ENCODE measurements at places on chromosomes 12 and 14.

DNA sequence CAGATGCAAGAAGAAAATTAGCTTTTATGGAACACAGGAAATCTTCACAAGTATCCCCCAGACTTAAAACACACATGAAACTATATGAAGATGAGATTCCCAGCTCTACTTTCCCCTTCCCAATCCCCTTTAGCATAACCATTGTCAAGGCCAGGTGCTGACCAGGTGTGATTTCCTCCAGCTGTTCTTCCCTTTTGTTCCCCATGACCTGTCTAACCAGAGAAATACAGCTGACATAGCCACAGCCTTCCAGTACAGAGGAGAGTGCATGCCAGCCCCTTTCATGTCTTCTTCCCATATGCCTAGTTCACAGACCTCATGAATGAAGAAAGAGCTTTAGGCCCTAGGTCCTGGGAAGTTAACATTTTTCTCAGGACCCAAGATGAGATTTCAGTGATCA lies 43.5 kb upstream of the FKBP4 start:
- DNase-seq, result no peak

- DNase-seq, result no peak
Measured at GRCh38 chr14:81144824-81145603, 75.7 kb downstream of the GTF2A1 start.

- no peak for DNase-seq
Measured at GRCh38 chr12:120759591-120760348, 34.1 kb downstream of the ACADS start.

GRCh38 chr12:2029851-2030250 lies 22.9 kb upstream of the CACNA1C start:
- DNase-seq, result no peak

GRCh38 chr12:70366581-70367257 lies 629 bp downstream of the KCNMB4 start:
- DNase-seq, result no peak

DNA sequence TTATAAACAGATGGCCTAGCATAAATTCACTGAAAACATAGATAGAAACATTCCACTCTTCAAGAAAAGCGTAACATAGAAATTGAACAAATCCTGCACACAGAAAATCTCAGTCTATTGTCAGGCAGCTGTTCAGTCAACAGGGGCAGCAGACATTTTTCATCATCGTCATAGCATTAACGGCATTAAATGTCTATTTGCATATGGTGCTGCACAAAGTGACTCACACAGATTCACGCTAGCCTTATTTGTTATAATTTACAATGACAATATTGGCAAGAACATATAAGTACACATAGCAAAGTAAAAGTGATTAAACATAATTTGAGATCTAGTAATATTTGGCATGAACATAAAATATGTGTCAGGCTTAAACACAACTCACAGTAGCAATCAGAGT lies 95.7 kb downstream of the CEP128 start:
- no peak for DNase-seq

DNA sequence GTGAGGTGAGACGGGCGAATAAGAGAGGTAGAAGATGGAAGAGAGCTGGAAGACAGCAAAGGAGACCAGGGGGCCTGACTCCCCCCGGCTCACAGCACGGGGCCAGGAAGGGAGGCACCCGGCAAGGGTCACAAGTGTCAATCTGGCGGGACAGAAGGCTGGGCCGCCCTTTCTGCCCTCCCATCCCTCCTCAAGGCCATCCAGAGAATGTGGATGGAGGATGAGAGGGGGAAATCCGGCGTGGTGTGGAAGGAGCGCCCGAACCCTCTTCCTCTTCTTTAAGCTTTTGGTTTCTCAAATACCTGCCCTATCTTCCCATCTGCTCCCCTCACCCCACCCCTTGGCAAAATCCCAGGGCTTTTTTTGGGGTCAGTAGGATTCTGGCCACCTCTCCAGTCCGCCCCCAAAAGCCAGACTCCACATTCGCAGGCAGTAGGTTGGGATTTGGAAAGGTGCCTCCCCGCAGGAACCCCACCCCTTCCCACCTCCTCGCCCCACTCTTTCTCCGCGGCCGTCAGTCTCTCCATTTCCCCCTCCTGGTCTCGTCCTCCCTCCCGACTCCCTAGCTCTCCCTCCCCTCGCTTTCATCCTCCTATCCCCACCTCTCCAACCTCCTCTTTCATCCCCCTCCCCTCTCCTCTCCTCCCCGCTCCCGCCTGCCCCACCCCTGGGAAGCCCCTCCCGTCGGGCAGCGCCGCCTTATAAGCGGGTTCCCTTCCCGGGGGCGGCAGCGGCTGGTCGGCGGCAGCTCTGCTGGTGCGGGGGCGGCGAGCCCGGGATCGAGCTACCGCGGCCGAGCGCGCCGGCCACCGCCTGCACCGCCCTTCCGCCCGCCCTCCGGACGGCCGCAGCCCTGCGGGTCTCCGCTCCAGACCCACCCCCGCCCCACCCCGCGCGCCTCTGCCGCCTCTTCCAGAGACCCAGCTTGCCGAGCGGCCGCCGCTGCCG lies at the start of gene PTMS:
PTMS (plus strand) TSS at position 730 of the 948 bp plus-strand sequence. CDS start 343 bp downstream, outside the sequence.
- DNase-seq, result peak; percentile 54

DNA sequence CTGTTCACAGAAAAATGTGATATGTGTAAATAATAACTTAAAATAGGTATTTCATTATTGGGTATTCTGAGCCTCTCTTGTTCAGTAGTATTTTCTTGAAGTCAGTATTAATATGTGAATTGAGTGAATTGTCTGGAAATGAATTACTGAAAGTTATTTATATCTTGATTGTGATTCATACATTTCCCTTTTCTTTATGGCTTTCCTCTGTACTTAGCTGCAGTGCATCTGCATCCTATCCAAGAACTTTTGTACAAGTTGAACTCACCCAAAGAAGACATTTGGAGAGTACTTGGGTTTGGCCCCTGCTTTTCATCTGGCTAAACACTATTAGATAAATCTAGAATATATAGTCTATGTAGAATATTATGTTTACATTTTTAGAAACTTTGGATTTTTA lies 326.0 kb downstream of the RAD51B start:
- no peak for DNase-seq

DNA sequence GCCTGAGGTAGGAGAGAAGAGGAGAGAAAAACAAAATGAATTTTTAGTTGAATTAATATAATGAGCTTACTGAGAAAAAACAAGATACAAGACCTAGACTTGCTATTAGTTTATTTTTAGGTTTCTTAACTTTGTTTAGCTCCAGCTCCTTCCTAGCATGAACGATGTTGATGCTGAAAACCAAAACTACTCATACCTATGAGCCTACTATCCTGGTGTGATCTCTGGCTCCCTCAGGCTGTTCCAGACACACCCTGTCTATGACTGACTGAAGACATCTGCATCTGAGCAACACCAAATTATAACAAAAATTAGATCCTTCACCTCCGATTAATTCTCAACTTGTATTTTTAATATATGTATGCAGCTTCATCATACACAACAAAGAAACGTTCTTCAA lies 190.4 kb downstream of the SLC5A8 start:
- DNase-seq, result no peak

- no peak for DNase-seq
Measured at GRCh38 chr14:68723808-68724268, 69.0 kb downstream of the ZFP36L1 start.

GRCh38 chr12:68237619-68238018 lies 12.0 kb upstream of the IL26 start:
- DNase-seq, result no peak

- no peak for DNase-seq
Measured at GRCh38 chr14:76261371-76261811, 109.7 kb downstream of the GPATCH2L start.

- DNase-seq, result no peak
Measured at GRCh38 chr14:75986439-75986765, 839 bp downstream of the IFT43 start.

- no peak for DNase-seq
Measured at GRCh38 chr12:28172434-28173030, 17.7 kb upstream of the CCDC91 start.

GRCh38 chr12:6647083-6647604 lies at the start of gene ACRBP:
ACRBP (minus strand) TSS chr12:6647432; CDS start chr12:6647366, 66 bp downstream.
- no peak for DNase-seq

GRCh38 chr14:72774894-72775620 lies 118.8 kb downstream of the DPF3 start:
- no peak for DNase-seq

- DNase-seq, result no peak
Measured at GRCh38 chr12:12887471-12887870, 3.9 kb upstream of the GPRC5A start.

GRCh38 chr14:91059576-91060350 lies 678 bp downstream of the RPS6KA5 start:
- DNase-seq, result no peak

GRCh38 chr14:92482621-92483319 lies 30.8 kb upstream of the RIN3 start:
- DNase-seq, result no peak

GRCh38 chr14:22554498-22555383 lies 34.3 kb downstream of the DAD1 start:
- DNase-seq, result no peak

GRCh38 chr14:89564286-89564957 lies 147.4 kb upstream of the FOXN3 start:
- DNase-seq, result no peak

DNA sequence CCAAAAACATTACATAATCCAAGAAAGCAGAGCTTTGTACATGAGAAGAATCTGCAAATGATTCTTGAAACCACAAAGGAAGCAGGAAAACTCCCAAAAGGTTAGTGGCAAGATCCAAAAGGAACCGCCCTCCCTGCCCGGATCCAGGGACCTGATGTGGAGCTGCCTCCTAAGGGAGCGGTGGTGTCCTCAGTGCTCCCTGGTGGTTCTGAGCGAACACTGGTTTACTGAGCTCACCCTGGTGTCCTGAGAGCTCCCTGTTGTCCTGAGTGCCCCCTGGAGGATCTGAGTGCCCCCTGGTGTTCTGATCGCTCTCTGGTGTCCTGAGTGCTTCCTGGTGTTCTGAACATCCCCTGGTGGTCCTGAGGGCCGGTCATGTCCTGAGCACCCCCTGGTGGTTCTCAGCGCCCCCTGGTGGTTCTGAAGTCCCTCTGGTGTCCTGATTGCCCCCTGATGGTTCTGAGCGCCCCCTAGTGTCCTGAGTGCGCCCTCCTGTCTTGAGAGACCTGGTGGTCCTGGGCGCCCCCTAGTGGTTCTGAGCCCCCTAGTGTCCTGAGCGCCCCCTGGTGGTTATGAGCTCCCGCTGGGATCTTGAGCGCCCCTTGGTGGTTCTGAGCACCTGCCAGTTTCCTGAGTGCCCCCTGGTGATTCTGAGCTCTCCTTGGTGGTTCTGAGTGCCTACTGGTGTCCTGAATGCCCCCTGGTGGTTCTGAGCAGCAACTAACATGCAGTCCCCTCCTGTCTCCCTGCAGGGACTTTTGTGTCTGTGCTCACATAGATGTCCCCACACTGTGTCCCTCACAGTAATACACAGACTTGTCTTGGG lies 891.1 kb downstream of the TMEM121 start:
- no peak for DNase-seq

- DNase-seq, result no peak
Measured at GRCh38 chr14:90495357-90496276, 98.8 kb downstream of the CALM1 start.

DNA sequence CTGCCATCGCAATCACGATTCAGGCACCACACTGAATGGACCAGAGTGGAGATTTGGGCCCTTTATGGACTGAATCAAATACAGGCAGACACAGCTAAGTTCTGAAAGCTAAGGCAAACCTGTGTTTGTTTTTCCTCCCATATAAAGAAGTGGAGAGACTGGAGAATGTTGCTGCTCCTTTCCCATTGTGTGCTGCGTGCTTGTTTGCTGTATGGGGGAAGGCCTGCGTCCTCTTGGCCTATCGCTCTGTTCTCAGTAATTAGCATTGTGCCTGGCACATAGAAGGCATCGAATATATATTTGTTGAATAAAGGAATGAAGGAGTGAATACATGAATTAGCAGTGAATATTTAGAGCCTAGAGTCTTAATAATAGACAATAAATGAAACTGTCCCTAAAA lies 12.4 kb downstream of the ST8SIA1 start:
- DNase-seq, result no peak

- DNase-seq, result no peak
Measured at GRCh38 chr12:68159681-68160304, at the start of gene IFNG. IFNG (minus strand) TSS chr12:68159740; CDS start chr12:68159615, 125 bp downstream.

DNA sequence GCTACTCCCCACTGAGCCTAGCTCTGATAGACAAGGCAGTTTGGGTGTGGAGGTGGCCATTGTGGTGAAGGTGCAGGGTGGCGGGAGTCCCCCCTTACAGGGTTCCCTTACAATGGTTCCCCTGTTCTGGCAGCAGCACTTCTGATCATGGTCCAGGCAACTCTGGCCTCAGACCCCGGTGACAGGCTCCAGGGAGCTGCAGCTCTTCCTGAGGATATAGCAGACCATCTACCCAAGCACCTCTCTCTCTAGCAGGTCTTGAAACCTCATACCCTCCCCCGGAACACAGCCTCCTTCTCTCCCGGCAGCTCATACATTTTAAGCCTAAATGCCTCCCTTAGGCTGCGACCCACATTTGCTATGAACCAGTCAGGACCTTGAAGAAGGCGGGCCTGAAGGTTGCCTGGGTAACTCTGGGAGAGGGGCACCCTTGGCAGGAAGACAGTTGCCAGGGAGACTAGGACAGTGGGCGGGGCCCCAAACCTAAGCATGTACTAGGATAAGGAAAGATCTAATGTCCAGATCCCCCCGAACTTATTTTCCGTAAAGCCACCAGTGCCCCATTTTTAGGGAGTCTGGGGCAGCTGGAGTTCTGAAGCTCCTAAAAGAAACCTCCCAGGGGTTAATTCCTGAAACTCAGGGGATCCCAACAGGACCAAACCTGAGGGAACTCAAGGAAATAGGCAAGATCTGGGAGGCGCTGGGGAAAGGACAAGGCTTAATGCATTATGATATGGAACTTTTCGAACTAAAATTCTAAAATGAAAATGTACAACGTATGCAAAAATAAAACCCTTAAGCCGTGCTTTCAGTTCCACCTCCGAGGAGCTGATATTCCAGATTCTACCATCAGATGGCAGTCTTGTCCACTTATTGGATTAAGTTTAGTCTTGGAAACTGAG lies 4.5 kb upstream of the GDF11 start:
- DNase-seq, result no peak

- no peak for DNase-seq
Measured at GRCh38 chr12:47190905-47191304, 111.1 kb upstream of the AMIGO2 start.

GRCh38 chr14:51821822-51822221 lies 38.6 kb upstream of the GNG2 start:
- no peak for DNase-seq

GRCh38 chr12:102167821-102168604 lies 29.6 kb downstream of the PMCH start:
- DNase-seq, result no peak

DNA sequence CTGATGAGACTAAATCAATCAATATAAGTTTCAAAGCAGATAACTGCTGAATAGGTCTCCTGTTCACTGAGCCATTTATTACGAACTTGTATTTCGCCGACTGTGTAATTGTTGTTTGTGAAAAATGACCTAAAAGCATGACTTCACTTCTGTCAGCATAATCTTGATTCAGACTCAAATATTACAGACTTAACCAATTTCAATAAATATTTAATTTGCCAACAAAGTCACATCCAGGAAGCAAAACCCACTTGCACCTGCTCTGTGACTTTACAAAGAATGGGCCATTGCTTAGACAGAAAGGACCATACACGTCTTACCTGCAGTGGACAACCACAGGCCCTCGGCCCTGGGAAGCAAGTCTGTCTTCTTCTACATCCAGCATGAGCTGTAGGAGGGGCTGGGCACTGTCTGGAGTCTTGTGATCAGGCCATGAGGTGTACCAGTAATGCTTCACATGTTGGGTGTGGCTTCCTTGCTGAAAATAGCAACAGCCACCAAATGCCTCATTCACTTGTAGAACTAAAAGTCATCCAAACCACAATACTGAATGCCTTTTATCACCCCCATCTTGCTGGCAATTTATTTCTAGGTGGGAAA lies 23.5 kb upstream of the PTPRB start:
- DNase-seq, result no peak

- DNase-seq, result no peak
Measured at GRCh38 chr12:6407236-6407954, 23.4 kb downstream of the LTBR start.

Data from thoracic aorta (tissue), 2 donors.